ENCODE measurements at places on chromosomes 1 and 21.
A peak's percentile ranks its signal among the peaks of the same experiment; 100 is the strongest.

- H3K4me1 ChIP-seq, result no peaks in the 10 kb centered on the region
- H3K4me3 ChIP-seq, result no peak overlapping the region
These were observed 91.3 kb downstream of the ATP5PO start for GRCh38 chr21:33824156-33824941.

DNA sequence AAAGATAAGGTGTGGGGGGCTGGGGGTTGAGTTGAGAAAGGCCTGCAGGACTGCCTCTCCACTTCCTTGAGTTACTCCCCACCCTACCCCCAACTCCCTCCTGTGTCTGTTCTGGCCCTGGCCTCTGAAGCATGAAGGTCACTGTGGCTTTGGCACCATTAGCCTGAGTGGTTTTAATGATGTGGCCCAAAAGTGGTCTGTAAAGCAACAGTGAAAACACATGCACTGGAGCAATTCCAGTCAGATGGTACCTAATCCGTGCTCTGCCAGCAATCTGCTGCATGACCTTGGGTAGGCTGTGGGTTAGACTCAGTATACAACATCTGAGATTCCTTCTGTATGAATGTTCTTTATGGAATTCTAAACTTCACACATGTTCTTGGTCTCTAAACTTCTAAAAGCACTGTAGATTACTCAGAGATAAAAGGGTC, 86.5 kb upstream of the ATP1A1 start:
- DNase-seq, result peak; percentile 68
- H3K27ac ChIP-seq, result no peak overlapping the region
- no peaks in the 10 kb centered on the region for H3K27me3 ChIP-seq
- H3K4me3 ChIP-seq, result no peak overlapping the region

- H3K4me1 ChIP-seq, result no peaks in the 10 kb centered on the region
- H3K27ac ChIP-seq, result no peak overlapping the region
These were observed 32.3 kb downstream of the BCAS2 start for GRCh38 chr1:114549137-114549536.

DNA sequence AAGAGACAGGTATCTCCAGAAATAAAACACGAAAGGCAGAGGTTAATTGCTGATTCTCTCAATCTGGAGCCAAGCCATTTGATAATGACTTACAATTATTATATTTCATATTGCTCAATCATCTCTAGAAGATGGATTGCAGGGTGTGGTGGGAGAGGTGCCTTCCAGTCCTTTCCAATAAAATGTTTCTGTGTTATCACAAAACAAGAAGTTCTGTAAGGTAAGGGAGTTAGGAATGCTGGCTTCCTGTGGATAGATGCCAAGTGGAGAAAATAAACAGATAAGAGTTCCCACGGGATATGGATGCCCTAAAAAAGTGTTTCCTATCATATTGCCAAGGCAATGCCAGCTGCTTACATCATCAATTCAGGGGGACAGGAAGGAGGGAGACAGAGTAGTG, 7.2 kb upstream of the CCN1 start:
- no peaks in the 10 kb centered on the region for H3K27me3 ChIP-seq
- H3K27ac ChIP-seq, result no peak overlapping the region
- H3K4me1 ChIP-seq, result peaks cover 31% of the 10 kb centered on the region
- H3K4me3 ChIP-seq, result no peak overlapping the region
- H3K36me3 ChIP-seq, result no peaks in the 10 kb centered on the region

DNA sequence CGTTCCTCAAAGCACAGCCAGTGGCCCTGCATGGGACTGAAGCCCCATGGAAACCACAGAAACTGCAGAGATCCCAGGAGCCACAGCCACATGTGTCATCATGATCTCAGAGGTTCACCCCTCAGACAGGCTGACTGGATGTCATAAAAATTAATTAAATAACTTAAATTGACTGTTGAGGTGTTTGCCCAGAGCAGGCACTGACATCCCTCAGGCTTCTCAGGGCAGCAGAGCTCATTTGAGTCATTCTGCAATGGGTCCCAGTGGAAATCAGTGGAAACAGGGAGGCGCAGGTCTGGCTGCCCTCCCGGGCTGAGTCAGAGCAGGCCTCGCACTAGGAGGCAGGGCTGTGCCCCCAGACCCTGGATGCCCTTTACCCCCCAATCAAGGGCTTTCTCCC, 135.1 kb downstream of the CDC7 start:
- H3K4me1 ChIP-seq, result no peaks in the 10 kb centered on the region
- no peak overlapping the region for H3K4me3 ChIP-seq
- no peak overlapping the region for H3K27ac ChIP-seq
- H3K36me3 ChIP-seq, result no peaks in the 10 kb centered on the region
- DNase-seq, result no peak

DNA sequence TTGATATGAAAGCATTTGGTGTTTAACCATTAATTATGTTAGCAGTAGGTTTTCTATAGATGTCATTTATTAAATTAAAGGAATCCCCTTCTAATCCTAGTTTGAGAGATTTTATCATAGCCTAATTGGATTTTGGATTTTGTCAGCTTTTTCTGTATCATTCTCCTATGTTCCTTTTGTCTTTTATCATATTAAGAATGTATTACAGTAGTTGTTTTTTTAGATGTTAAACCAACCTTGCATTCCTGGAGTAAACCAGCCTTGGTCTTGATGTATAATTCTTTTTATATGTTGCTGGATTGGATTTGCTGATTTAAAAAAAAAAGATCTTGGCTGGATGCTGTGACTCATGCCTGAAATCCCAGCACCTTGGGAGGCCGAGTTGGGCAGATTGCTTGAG, 5.6 kb downstream of the SETDB1 start:
- H3K36me3 ChIP-seq, result peaks cover 26% of the 10 kb centered on the region
- no peaks in the 10 kb centered on the region for H3K27me3 ChIP-seq
- peaks cover 3% of the 10 kb centered on the region for H3K4me1 ChIP-seq
- no peak overlapping the region for H3K4me3 ChIP-seq
- no peak overlapping the region for H3K27ac ChIP-seq
